Motor neuron (in vitro differentiated cells): ENCODE measurements at places on chromosomes 12 and 14. TPM values are rescaled to one million over a fixed set of nuclear protein-coding genes. Genes with fewer than 3 reads are reported as not detected.

- ATAC-seq: no peak
Observed at GRCh38 chr12:31471823-31472222, 119.1 kb downstream of the DENND5B start.

- ATAC-seq: no peak
Observed at GRCh38 chr12:5437589-5437988, 5.7 kb downstream of the NTF3 start.

DNA sequence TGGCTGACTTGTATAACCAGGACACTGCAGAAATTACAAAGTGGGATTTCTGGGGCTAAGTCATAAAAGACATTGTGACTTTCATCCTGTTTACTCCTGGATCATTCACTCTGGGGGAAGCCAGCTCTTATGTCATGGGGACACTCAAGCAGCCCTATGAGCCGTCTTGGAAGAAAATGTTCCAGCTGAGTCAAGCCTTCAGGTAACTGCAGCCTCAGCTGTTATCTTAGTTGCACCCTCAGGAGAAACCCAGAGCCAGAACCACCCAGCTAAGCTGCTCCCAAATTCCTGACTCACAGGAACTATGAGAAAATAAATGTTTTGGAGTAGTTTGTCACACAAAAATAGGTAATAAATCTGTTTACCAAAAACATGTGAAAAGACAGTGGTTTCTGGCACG is 43.1 kb upstream of the GXYLT1 start:
- no peak for ATAC-seq

DNA sequence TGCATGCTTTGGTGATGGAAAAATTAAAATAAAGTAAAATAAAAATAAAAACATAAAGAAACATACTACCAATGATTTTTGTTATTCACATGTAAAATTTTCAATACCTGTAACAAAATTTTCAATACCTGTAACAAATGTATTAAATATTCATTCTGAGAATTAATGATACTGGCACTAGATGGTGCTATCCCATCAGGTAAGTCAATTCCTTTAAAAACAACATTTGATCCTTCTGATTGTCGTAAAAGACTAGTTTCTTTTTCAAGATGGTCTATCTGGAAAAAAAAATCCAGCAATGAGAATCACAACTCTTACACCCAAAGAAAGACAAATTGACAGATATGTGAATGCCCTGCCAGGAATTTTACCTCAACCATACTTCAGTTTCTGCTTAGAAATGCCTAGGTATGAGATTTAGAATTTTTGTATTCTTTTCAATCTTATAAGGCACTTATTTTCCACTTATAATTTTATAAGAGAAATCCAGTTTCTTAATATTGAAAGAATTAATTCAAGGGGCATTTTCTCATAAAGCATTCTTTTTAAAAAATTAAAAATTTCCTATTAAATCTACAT is 30.7 kb downstream of the CEP290 start:
- ATAC-seq: no peak

- ATAC-seq: no peak
Observed at GRCh38 chr12:85273381-85274314, 6.4 kb upstream of the ALX1 start.

- no peak for ATAC-seq
Observed at GRCh38 chr12:77107121-77107520, 41.8 kb upstream of the E2F7 start.

DNA sequence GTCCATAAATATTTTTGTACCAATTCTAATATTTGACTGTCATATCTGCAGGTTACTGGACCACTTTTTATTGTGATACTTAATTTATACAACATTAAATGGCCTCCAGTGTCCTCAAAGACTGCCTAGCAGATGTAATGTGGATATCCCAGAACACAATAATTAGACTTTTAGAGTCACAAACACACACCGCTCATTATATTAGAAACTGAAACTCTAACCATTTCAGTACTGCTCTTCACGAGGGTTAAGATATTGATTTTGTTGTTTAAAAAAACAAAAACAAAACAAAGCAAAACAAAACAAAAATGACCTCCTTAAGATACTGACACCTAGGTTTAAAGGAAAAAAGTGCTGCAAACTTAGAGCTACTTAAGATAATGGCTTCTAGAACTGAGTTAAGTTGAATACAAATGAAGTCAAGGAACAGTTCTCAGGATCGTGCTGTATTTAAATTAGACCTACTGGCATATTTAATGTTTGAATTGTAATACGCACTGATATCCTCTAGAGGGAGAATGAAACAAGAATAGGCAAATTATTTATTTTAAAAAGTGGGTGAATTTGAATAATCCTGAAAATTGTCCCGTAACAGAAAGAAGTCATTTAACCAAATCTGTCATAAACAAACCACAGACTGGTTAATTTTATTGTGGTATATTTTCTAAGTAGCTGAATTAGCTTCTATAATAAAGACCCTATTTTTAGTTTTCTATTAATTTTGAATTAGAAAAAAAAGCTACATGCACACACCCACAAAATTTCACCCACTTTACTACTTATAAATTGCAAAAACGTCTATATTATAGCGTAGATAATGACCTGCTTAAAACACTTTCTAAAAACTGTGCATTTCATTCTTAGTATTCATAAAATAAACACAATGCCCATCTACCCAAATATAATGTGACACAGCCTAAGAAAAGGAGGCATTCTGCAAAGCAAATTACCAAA is 395.2 kb upstream of the DCN start:
- ATAC-seq: no peak

- no peak for ATAC-seq
Observed at GRCh38 chr12:32756476-32757066, 874 bp upstream of the YARS2 start.

GRCh38 chr12:18646286-18646890 is 91.4 kb downstream of the PLCZ1 start:
- ATAC-seq: no peak

DNA sequence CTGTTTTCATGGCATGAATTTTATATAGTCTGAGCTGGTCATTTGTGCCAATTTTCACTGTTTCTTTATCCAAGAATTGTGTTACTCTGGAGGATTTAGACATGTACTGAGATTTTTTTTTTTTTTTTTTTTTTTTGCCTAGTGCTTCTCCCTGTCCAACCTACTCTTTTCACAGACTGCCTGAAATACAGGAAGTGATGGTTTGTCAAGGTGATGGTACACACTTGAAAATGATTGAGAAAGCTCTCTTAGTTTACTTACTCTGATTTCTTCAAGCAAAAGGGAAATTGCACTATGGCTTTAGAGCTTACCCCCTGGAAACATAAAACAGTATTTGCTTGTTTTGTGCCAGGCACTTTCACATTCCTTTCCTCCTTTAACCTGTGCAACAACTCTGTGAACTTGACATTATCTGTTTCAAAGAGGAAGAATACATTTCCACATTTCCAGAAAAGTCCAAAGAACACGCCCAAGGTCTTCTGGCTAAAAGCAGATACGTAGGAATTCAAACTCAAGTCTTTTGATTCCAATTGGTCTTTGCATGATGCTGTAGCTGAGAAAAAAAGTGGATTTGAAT is 181.1 kb downstream of the SLC15A5 start:
- ATAC-seq: no peak

- no peak for ATAC-seq
Observed at GRCh38 chr14:51333901-51334521, 94.0 kb downstream of the TMX1 start.

DNA sequence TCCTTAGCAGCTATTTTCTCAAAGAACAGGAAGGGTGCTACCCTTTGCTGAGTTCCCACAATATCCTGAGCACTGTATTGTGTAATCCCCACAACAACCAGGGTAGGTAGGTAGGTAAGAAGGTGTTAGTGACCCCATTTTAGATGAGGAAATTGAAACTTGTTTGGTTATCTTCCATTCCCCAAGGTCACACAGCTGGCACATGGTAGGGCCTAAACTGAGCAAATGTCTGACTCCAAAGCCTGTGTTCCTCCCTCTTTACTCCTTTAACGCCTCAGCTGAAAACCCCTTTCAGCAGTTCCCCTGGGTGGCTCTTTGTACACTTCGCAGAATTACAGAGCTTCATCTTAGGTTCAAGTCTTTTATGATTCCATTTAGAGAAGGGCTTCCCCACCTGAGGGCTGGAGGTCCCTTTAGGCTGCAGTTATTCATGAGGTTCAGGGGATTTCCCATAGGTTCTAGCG is 26.5 kb upstream of the RIC8B start:
- ATAC-seq: no peak

The REP15 gene
- 0.81 and 5.1 TPM in 2 replicates for total RNA-seq

The MUCL1 gene
- not detected in 2 replicates for total RNA-seq

The MLF2 gene
- 170 and 178 TPM in 2 replicates for total RNA-seq

The TEAD4 gene
- 0.98 and 1.2 TPM in 2 replicates for total RNA-seq

The ZC2HC1C gene
- total RNA-seq: 2.6 and 3.5 TPM in 2 replicates
